ENCODE measurements at places on chromosomes 11 and 22. TPM values are rescaled to one million over a fixed set of nuclear protein-coding genes. Genes with fewer than 3 reads are reported as not detected.

- DNase-seq, result no peak
These were observed 14.8 kb downstream of the PKNOX2 start for GRCh38 chr11:125179346-125179745.

GRCh38 chr11:116838321-116839084 is 1.1 kb upstream of the APOA1 start:
- no peak for DNase-seq

OR52A1 gene
- total RNA-seq, result not detected

- DNase-seq, result no peak
These were observed 78.8 kb downstream of the TNRC6B start for GRCh38 chr22:40256516-40256915.

OR56A1 gene
- total RNA-seq, result not detected

DNA sequence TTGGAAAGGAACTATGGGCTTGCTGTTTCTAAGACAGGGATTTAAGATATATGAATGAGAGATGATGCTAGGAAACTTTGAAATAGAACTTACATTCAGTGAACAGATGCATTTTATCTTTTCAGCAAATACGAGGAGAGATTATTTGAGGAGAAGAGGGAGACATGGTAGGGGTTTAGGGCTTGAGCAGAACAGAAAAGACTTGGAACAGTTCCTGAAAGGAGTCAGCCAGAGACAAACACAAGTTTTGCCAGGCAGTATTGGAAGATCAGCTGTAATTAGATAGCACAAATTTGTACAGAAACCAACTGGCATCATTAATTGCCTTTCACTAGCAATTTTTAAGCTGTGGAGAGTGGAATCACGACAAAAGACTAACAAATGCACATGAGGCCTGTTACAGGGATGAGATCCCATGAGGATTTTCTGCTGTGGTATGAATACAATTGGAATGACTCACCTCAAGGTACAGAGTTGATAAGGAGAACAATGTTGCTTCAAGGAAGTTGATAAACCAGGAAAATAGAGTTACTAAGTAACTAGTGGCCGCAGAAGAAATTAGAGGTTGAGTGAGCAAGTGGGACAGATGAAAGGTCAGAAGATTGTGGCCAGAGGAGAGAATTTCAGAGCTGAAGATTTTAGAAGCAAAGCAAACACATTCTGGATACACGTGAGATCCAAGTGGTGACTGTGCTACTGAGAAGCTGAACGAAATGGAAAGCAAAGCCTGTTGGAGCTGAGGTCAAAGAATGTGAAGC is 67.9 kb downstream of the CYB5R2 start:
- DNase-seq, result no peak

INS gene
- total RNA-seq, result not detected

DNA sequence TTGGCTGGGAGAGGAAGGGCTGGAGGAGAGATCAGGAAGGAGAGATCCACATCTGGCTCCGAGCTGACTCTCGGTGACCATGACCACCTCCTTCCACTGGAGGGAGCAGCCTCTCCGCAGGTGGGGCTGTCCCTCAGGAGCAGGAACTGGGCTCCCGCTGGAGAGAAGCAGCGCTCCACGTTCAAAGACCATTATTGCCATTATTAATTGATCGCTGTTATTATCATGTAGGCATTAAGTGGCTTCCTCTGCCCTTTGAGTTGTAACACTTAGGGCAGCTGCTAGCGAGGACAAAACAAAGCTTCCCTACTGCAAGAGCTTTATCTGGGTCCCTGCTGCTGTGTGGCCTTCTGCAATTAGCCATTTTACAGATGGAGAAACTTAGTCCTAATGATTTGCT is 251.9 kb downstream of the ST3GAL4 start:
- peak; percentile 75 for DNase-seq

DNA sequence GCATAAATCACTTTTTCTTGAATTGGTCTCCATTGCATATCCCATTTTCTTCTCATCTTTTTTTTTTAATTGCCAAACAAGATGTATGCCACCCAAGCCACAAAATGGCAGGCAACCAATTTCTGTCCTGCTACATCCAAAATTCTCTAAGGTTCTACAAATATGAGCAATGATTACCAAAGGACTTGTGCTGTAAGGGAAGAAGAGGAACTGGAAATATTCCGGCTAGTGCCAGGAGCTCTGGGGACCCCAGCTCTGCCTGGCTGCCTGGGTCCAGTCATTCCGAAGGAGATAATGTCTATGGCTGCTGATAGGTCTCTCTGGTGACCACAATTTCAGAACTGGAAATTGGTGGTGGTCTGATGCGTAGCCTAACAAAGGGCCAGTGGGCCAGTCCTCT is 17.1 kb upstream of the SNX32 start:
- DNase-seq, result no peak

NOL12 gene
- 14.5 TPM for total RNA-seq

- no peak for DNase-seq
These were observed 55.9 kb downstream of the SWAP70 start for GRCh38 chr11:9719566-9720289.

PPP2R5B gene
- 21.7 TPM for total RNA-seq

DNA sequence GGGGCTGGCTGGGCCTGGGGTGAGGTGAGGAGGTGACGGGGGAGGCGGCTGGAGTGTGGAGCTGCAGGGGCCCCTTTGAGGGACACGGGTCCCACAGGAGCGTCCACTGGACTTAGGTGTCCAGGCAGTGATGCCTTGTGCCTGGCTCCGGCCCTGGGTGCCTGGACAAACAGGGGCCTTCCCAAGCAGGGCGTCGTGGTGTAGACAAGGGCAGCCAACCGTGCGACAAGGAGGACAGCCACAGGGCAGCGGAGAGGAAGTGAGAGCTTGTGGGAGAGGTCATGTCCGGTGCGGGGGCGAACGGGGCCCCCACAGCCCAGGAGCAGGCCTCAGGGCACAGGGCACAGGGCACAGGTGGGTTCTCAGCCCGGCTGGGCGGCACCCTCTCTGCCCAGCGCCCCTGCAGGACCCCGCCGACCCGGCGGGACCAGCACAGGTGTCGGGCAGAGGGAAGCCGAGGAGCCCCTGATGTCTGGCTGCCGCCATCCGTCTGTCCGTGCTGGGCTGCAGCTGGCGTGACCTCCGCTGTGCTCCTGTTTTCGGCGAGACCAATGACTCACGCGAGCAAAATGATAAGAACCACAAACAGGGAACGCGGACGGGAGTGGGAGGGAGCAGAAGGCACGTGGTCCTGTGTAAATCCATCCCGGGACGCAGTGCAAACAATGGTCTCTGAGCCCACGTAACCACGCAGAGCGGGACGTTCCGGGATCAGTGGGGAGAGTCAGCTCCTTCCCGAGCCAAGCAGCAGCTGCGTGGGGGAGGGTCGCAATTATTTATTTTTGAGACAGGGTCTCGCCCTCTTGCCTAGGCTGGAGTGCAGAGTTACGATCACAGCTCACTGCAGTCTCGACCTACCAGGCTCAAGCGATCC is 49.1 kb upstream of the A4GALT start:
- peak; percentile 88 for DNase-seq

GRCh38 chr11:43874738-43875137 is 5.9 kb upstream of the ALKBH3 start:
- no peak for DNase-seq

- DNase-seq, result peak; percentile 37
These were observed 7.7 kb upstream of the SLC1A2 start for GRCh38 chr11:35427071-35427470.

- DNase-seq, result peak; percentile 49
These were observed 10.2 kb upstream of the IFITM3 start for GRCh38 chr11:330694-331357.

KCTD21 gene
- total RNA-seq, result 10.7 TPM

GRCh38 chr11:486189-486588 is 20.9 kb downstream of the RNH1 start:
- DNase-seq, result no peak

- no peak for DNase-seq
These were observed 102.7 kb upstream of the ANO3 start for GRCh38 chr11:26229257-26229656.

DNAL4 gene
- 10.7 TPM for total RNA-seq

TXN2 gene
- total RNA-seq, result 106 TPM

DNA sequence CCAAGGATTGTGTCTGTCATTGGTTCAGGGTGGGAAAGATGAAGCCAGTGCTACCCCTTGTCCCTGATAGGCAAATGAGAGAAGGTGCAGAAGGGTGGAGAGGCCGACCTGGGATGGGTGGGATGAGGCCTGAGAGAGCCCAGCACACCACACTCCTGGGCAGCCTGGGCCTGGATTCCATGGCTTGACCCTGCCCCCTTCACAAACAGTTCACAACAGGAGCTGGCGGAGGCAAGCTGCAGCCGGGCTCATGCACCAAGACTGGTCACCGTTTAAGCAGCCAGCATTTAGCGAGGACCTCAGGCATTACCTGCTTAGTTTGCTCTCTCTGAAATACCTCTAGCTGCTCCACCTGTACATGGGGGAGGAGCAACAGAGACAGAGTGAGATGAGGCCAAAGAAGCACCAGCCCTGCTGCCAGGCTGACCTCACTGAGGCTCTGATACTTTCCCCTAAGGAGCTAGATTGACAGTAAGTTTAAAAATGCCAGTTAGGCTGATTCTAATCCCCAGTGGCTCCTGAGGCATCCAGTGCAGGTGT is 13.5 kb downstream of the IL18BP start:
- DNase-seq, result no peak

- DNase-seq, result peak; percentile 96
These were observed at the start of gene ZNF70 for GRCh38 chr22:23750714-23751440. ZNF70 (minus strand) TSS chr22:23751112; CDS start chr22:23745140, 5,972 bp downstream.

DNA sequence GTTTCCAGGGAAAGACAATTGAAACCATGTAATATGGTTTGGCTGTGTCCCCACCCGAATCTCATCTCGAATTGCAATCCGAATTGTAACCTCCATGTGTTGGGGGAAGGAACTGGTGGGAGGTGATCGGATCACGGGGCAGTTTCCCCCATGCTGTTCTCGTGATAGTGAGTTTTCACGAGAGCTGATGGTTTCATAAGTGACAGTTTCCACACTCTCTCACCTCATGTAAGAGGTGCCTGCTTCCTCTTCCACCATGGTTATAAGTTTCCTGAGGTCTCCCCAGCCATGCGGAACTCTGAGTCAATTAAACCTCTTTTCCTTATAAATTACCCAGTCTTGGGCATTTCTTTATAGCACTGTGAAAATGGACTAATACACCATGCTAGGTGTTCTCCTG is 148.3 kb upstream of the CADM1 start:
- no peak for DNase-seq

- DNase-seq, result peak; percentile 15
These were observed 69.7 kb downstream of the ELFN2 start for GRCh38 chr22:37357446-37358075.

GRCh38 chr11:59562292-59562691 is 51.0 kb downstream of the OR4D9 start:
- no peak for DNase-seq

DNA sequence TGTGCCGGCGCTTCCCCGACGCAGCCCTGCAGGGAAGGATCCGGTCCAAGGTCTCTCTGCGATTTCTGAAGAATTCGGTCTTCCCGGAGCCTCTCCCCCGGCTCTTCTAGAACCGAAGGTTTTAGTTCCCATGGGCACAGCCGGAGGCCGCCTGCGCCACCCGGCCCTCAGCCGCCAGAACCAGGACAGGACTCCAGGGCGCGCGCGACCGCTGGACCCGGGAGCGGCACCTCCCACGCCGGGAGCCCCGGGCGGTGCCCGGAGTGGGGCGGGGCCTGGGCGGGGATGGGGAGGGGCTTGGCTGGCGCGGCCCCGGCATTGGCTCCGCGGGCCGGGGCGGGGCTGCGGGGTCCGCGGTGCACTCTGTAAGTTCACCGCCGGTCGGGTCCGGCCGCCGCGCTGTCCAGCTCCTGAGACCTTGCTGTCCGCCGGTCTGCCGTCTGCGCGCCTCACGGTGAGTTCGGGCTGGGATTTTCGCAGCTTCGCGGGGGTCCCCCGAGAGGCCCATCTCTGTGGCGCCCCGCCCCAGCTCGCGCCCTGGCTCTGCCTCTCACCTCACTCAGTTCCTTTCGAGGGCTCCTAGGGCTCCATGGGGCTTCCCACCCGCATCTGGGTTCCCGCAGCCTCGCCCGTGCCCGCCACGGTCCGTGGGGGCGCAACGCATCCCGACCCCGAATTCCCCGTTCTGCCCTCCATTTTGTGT is at the start of gene CDC42EP2:
CDC42EP2 (plus strand) TSS at position 366 of the 703 bp plus-strand sequence. CDS start 6,033 bp downstream, outside the sequence.
- DNase-seq, result peak; percentile 96

MS4A12 gene
- not detected for total RNA-seq

GRCh38 chr11:73661035-73661628 is 14.8 kb downstream of the PLEKHB1 start:
- DNase-seq, result peak; percentile 96

DNA sequence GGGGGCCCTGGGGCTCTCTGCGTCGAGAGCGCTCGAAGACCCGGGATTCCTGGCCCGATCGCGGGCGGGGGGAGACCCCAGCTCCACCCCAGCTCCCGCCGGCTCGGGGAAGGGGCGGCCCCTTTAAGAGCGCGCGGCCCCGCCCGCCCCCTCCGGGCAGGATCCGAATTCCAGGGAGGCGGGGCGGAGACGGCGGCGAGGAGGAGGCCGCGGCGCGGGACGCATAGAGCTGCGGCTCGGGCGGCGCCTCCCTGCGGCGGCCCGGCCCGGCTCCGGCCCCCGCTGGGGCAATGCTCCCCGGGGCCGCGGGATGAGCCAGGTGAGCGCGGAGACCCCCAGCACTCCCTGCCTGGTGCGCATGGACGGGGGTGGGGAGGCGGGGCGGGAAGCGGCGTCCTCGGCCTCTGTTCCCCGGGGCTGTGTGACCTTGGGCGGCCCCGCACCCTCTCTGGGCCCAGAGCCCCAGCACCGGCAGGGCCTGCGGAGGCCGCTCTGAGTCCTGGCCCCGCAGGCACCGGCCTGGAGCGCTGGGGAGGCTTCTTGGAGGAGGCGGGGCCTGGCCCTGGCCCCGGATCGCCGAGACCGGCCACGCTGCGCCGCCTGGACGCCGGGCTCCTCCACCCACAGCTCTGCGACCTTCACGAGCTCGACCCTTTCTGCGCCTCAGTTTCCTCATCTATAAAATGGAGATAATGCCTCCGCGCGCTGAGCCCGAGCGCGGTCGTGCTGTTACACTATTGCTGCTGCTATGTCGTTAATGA is 565 bp downstream of the GAS2L1 start:
- DNase-seq, result peak; percentile 96

DNA sequence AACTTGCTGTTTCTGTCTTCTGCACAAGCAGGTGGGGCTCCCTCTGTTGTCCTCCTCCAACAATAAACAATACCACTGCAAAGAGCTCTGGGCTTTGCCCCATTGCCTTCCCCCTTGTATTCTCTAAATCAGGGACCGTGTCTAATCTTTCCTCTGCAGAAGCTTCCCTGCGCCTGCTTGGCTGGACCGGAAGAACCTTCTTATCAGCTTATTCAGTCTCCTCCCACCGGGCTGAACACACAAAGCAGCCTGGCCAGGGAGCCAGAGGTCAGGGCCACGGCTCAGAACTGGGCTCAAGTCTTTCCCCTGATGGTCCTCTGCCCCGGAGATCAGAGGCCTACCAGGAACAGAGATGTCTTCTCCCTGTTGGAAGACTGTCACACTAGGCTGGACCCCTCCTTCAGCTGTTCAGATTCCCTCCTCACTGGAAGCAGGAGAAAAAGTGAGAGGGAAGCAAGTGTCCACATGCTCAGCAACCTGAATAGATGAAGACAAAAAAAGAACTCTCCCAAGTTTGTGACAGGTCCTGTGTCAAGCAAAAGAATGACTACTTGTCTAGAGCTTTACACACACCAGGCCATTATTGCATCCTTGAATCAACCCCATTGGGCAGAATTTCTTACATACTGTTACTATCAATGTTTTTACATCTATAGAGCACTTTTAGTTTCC is 63.7 kb downstream of the RAB30 start:
- peak; percentile 88 for DNase-seq

OR10A2 gene
- total RNA-seq, result not detected

- DNase-seq, result no peak
These were observed 28.1 kb upstream of the NXPE4 start for GRCh38 chr11:114623720-114624119.
